ENCODE measurements at places on chromosomes 13 and 19. TPM values are rescaled to one million over a fixed set of nuclear protein-coding genes. Genes with fewer than 3 reads are reported as not detected.

UNC13A gene
- 0.13 TPM for total RNA-seq

DNA sequence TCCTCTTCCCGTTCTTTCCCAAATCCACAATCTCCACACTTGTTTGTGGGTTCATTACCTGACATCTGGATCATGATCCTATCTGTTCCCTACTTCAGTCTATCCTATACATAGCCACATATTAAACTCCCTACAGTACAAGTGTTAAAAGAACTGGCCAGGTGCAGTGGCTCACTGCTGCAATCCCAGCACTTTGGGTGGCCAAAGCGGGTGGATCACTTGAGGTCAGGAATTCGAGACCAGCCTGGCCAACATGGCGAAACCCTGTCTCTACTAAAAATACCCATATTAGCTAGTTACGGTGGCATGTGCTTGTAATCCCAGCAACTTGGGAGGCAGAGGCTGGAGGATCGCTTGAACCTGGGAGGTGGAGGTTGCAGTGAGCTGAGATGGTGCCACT lies 88.3 kb downstream of the TM9SF2 start:
- no peak overlapping the region for H3K27ac ChIP-seq
- H3K4me3 ChIP-seq, result no peak overlapping the region
- no peaks in the 10 kb centered on the region for H3K4me1 ChIP-seq

GRCh38 chr13:22848539-22849052 lies 332.2 kb upstream of the SGCG start:
- no peaks in the 10 kb centered on the region for H3K27me3 ChIP-seq
- H3K4me1 ChIP-seq, result no peaks in the 10 kb centered on the region
- H3K4me3 ChIP-seq, result no peak overlapping the region
- DNase-seq, result no peak
- H3K27ac ChIP-seq, result no peak overlapping the region

DNA sequence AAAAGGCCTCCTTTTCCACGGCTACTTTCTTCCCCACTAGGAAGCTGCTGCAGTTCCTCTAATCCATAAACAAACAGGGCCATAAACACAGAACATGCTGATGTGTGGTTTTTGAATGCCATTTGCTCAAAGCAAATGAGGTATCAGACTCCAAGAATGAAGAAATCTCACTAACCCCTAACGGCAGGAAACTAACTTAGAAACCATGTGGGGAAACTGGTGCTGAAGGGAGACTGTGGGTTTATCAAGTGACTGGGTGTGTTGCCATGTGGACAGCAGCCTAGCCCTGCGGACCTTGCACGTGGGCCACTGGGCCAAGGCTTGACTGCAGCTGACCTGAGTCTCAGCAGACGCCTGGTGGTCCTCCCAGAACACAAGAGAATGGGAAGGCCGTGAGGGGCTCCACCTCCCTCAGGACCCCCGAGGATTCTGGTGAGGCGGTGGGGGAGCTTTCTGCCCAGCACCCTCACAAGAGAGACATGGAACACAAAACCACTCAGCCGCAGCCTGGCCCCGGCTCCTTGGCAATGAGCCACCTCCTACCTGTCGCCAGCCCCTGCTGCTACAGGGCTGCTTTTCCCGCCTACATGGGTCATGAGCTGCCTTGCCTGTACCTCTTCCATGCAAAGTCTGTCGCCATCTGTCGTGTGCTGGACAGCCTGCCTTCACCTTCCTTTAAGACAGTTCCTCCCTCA lies 10.6 kb downstream of the SLC15A1 start:
- no peaks in the 10 kb centered on the region for H3K4me1 ChIP-seq
- DNase-seq, result peak; percentile 17
- no peaks in the 10 kb centered on the region for H3K36me3 ChIP-seq
- H3K27me3 ChIP-seq, result no peaks in the 10 kb centered on the region
- H3K4me3 ChIP-seq, result no peak overlapping the region
- H3K27ac ChIP-seq, result no peak overlapping the region

TNNT1 gene
- total RNA-seq, result not detected

CACNG6 gene
- total RNA-seq, result not detected

CCNA1 gene
- 0.29 TPM for total RNA-seq

RCBTB1 gene
- 107 TPM for total RNA-seq

ONECUT3 gene
- total RNA-seq, result not detected

GRCh38 chr13:21051675-21052074 lies 9.7 kb downstream of the LATS2 start:
- peak overlapping the region; percentile 79 for H3K27ac ChIP-seq
- H3K4me3 ChIP-seq, result no peak overlapping the region
- no peaks in the 10 kb centered on the region for H3K36me3 ChIP-seq
- H3K27me3 ChIP-seq, result no peaks in the 10 kb centered on the region
- H3K4me1 ChIP-seq, result peaks cover 90% of the 10 kb centered on the region

GRCh38 chr13:99347911-99348451 lies 40.8 kb upstream of the GPR183 start:
- no peak overlapping the region for H3K27ac ChIP-seq
- peaks cover 4% of the 10 kb centered on the region for H3K36me3 ChIP-seq
- no peak overlapping the region for H3K4me3 ChIP-seq
- H3K4me1 ChIP-seq, result no peaks in the 10 kb centered on the region
- no peak for DNase-seq
- H3K27me3 ChIP-seq, result no peaks in the 10 kb centered on the region

DNA sequence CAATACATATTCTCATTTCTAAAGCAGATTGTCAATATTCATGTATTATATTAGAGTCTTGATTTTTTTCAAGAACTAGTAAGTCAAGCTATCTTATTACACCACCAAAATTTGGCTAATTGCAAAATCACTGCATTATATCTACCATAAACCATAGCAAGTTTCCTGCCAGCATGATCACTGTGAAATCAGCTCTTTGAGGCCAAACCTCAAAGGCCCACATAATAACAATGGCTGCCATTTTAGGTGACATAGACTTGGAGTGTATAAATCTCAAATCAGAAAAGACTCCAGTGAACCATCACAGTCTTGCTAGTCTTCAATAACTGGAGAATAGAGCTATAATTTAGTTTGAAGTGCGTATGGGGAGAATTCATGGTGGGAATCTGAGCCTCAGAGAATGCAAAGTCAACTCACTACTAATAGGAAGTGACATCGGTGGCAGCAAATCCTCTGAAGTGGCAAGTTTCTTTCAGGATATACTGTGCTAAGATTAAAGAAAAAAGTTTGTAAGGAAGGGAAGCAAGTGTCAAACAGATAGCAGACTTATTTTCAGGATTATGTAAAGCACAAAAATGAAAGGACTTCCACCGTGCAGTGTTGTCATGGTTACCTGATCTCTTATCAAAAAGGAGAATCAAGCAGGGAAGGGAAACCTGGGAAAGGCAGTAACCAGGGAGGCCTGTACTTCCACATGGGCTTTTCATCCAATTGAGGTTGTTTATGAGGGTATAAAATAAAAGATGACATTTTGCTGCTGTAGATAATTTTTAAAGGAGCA lies 117.4 kb upstream of the FNDC3A start:
- no peaks in the 10 kb centered on the region for H3K27me3 ChIP-seq
- DNase-seq, result no peak
- H3K27ac ChIP-seq, result no peak overlapping the region
- H3K4me3 ChIP-seq, result no peak overlapping the region

DNA sequence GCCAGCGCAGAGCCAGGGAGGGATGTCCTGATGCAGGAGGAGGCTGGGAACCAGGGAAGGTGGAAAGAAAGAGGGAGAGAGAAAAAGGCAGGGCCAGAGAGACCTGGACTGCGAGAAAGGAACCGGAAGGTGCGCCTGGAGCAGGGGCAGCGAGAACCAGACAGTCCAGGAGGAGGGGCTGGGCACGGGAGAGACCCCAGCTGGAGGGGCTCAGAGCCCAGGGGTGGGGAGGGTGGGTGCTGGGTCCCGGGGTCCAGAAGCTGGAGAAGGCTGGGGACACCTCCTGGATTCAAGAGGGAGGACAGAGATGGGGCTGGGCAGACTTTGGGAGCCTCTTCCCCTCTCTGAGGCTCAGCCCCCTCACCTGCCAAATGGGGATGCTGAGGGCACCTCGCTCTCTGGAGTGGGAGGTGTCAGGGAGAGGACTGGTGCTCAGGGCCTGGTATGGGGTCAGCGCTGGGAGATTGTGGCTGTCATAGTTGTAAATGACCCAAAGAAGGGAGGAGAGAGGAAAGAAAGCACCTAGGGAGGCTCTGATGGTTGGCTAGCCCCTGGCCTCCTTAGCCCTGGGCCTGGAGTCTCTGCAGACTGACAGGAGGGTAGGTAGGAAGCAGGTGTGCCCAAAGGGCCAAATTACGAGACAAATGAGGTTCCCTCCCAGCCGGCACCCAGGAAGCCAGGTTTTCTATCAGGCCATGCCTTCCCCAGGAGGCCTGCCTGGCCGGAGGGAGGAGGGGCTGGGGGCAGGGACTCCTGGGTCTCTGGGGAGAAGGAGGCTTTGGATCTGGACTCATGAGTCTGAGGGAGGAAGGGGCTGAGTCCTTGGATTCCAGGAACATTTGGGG lies 1.3 kb upstream of the SPACA6 start:
- H3K4me3 ChIP-seq, result peak overlapping the region; percentile 86
- no peak for DNase-seq
- H3K36me3 ChIP-seq, result peaks cover 23% of the 10 kb centered on the region
- H3K27ac ChIP-seq, result peak overlapping the region; percentile 94
- H3K4me1 ChIP-seq, result peaks cover 28% of the 10 kb centered on the region
- no peaks in the 10 kb centered on the region for H3K27me3 ChIP-seq

DNA sequence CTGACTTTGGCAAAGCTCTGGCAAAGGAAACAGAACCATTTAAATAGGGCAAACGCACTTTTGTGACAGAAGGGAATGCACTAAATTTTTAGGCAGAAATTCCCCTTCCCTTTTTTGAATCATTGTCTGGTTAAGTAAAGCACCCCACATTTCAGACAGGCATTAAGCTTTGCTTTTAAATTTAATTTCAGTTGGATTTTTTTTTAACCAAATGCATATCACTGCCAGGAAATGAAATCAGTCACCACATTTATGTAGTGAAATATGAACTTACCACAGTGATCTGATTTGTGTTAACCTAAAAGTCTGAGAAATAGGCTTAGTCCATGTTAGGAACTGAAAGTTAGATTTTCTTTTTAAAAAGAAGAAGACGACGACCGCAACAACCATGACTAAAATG lies 10.8 kb downstream of the GPR183 start:
- H3K4me3 ChIP-seq, result no peak overlapping the region
- no peak overlapping the region for H3K27ac ChIP-seq
- no peaks in the 10 kb centered on the region for H3K36me3 ChIP-seq
- DNase-seq, result no peak
- H3K27me3 ChIP-seq, result no peaks in the 10 kb centered on the region

TMIGD2 gene
- not detected for total RNA-seq

DNA sequence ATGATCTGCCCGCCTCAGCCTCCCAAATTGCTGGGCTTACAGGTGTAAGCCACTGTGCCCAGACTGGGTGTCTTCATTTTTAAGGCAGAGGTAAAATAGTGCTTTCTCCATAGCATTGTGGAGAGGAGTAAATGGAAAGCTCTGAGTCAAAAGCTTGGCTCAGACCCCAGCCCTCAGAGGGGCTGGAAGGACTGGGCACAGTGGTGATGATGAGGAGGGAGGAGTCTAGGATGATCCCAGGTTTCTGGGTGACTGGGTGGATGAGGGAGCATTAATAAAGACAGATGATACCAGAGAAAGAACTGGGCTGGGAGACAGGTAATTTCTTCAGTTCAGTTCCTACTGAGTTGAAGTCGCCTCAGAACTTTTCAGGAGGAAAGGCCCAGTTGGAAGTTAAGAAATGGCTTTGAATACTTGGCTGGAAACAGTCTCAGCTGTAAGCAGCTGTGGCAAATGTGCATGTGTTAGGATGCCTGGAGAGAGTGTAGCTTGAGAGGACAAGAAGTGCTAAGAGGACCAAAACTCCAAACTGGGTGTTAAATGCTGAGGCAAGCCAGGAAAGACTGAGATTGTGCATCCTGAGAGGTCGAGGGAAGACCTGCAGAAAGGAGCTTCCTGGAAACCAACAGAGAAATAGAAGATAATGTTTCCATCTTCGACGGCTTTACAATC lies 37.1 kb upstream of the MEDAG start:
- H3K27me3 ChIP-seq, result no peaks in the 10 kb centered on the region
- H3K27ac ChIP-seq, result no peak overlapping the region
- DNase-seq, result no peak
- no peak overlapping the region for H3K4me3 ChIP-seq
- H3K4me1 ChIP-seq, result peaks cover 24% of the 10 kb centered on the region

DNA sequence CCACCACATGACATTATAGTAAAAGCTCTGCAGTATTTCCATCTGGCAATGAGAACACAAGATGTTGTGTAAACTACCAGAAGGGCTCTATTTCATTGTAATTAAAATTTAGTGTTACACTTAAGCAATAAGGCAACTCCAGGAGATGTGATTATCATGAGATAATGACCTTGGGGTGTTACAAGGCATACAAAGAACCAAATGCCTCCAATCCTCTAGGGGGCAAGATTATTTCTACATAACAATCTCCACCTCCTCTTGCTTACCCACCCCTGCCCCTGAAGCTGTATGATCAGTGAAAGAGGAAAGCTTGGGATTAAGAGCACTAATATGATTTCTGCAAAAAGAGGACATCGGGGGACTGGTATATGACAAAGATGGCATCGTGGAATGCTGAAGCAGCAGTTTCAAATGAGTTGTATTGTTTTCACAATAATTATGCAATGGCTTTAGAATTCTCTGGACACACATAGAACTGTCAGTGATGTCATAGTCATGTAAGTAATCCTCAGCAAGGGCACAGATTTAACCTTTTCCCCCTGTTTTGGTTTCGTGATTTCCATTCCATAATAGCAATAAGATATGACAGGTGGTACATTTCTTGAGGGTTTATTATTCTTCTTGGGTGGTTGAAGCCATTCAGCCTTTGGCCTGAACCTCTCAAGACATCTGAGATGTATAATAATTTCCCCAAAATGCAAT lies 295.3 kb downstream of the MZT1 start:
- no peak for DNase-seq
- H3K4me3 ChIP-seq, result no peak overlapping the region
- no peaks in the 10 kb centered on the region for H3K4me1 ChIP-seq
- H3K36me3 ChIP-seq, result no peaks in the 10 kb centered on the region
- H3K27me3 ChIP-seq, result no peaks in the 10 kb centered on the region

- H3K27me3 ChIP-seq, result no peaks in the 10 kb centered on the region
- peaks cover 11% of the 10 kb centered on the region for H3K4me1 ChIP-seq
- no peak overlapping the region for H3K4me3 ChIP-seq
- DNase-seq, result no peak
- no peak overlapping the region for H3K27ac ChIP-seq
Measured at GRCh38 chr19:45045671-45046353, 7.0 kb downstream of the CLASRP start.

GRCh38 chr13:21675095-21675991 lies 4.5 kb downstream of the FGF9 start:
- no peak overlapping the region for H3K27ac ChIP-seq
- peak; percentile 60 for DNase-seq
- no peaks in the 10 kb centered on the region for H3K36me3 ChIP-seq
- peaks cover 17% of the 10 kb centered on the region for H3K4me1 ChIP-seq
- H3K27me3 ChIP-seq, result no peaks in the 10 kb centered on the region
- peak overlapping the region; percentile 47 for H3K4me3 ChIP-seq

Data from thyroid gland (tissue), 4 donors.